ENCODE measurements at places on chromosomes 6 and 20.

- DNase-seq = no peak
Measured at GRCh38 chr6:10382728-10383330, 32.0 kb downstream of the TFAP2A start.

GRCh38 chr6:142372348-142372747 is 70.5 kb downstream of the ADGRG6 start:
- DNase-seq = no peak

DNA sequence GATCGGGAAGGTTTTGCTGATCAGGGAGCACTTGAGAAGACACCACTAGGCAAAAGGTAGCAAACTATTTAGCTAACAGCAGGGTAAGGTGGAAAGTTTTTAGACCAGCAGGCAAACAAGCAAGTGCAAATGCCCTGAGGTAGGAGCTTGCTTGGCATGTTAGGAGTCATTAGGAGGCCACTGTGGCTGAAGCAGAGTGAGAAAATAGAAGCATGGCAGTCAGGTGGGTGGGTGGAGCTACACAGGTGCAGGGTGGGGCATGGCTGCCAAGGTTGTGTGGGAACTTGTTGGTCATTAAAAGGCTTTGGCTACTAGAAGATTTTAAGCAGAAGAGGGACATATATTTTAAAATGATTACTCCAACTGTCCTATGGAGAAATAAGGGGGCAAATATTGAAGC is 77.3 kb downstream of the EDN1 start:
- no peak for DNase-seq

GRCh38 chr6:7138921-7139358 is 31.2 kb downstream of the RREB1 start:
- peak; percentile 48 for DNase-seq

GRCh38 chr20:12255461-12255970 is 337.8 kb downstream of the BTBD3 start:
- no peak for DNase-seq

GRCh38 chr6:147831356-147831755 is 322.9 kb downstream of the SAMD5 start:
- no peak for DNase-seq

GRCh38 chr6:126170978-126171382 is 168.9 kb upstream of the CENPW start:
- no peak for DNase-seq

DNA sequence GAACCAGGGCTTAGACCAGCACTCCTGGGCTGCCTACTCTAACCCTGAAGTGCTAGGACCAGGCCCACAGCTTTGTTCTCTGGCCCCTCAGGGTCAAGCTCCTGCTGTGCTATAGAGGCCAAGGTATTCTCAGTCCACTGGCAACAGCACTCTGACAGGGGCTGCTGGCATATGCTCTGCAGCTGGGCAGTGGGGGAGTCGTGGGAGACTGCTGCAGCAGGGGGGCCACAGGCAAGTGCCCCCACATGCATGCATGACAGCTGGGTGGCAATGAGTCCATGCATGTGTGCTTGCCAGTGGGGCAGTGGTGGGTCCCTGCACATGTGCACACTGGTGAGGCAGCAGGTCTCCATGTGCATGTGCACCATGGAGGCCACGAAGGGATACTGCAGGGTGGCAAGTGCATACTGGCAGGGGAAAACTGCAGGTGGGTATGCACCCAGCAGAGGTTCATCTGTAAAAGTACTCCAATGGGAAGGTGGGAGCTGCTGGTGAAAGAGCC is 364.9 kb upstream of the IRAK1BP1 start:
- peak; percentile 34 for DNase-seq

GRCh38 chr6:123338394-123338793 is 298.4 kb downstream of the TRDN start:
- no peak for DNase-seq

- no peak for DNase-seq
Measured at GRCh38 chr6:46407776-46408530, 83.3 kb downstream of the RCAN2 start.

GRCh38 chr6:130934848-130935585 is 107.8 kb downstream of the SMLR1 start:
- no peak for DNase-seq

GRCh38 chr6:43983632-43984031 is 143.6 kb downstream of the MRPL14 start:
- DNase-seq = no peak

GRCh38 chr20:23305098-23305497 is 45.5 kb upstream of the NXT1 start:
- DNase-seq = no peak

DNA sequence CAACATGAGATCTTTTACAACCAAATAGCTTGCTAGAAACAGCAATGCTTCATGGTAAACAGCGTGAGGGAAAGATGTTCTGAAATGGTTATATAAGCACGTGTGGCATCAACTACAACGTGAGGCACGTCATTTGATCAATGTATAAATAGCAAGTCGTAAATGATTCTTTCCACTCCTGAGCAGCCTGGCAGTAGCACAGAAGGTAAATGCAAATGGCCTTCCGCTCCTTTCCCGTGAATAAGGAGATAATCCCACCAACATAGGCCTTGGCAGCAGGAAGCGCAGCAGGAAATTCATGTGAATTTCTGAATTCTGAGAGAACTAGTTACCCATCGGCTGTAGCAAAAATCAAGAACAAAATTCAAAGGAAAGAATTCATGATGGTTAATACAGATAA is 17.0 kb downstream of the RPS6KA2 start:
- DNase-seq = no peak

DNA sequence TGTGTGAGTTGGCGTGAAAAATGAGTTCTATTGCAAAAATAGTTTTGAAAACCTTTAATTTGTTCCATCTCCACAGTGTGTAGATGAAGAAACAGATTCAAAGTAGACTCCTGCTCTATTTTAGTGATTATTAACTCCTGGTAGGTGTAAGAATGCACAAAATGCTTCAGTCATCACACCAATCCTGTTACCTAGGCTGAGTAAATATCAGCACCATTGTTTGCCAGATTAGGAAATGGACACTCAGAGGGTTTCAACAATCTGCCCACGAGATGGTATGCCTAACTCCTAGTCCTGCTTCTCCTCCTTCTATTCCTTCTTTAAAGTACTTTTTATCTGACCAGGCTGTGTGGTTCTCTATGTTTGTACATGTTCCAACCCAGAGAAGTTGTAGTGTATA is 108.9 kb upstream of the AHI1 start:
- DNase-seq = no peak

DNA sequence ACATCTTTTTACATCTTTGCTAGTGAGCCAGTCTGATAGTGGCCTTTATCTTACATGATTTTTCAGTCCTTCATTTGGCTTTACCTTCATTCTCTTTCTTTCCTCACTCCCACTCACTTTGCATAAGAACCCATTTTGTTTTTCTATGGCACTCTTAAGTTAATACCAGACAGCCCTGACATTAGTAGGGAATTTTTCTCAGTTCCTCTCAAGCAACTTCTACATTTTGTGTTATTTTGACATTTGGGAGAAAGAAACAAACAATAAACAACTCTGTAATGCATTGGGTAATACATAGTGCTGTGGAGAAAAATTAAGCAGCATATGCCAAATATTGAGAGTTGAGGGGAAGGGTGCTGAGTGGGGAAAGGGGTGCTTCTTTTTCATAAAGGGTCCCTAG is 524.1 kb upstream of the JAG1 start:
- no peak for DNase-seq
